Natural killer cell treated with Interleukin-12 subunit alpha and Interleukin-12 subunit beta and Interleukin-15 and Interleukin-18, amount 100 ng/mL, for 72 hours (primary cell): ENCODE measurements at places on chromosomes 2 and 18.
A peak's percentile ranks its signal among the peaks of the same experiment; 100 is the strongest.

DNA sequence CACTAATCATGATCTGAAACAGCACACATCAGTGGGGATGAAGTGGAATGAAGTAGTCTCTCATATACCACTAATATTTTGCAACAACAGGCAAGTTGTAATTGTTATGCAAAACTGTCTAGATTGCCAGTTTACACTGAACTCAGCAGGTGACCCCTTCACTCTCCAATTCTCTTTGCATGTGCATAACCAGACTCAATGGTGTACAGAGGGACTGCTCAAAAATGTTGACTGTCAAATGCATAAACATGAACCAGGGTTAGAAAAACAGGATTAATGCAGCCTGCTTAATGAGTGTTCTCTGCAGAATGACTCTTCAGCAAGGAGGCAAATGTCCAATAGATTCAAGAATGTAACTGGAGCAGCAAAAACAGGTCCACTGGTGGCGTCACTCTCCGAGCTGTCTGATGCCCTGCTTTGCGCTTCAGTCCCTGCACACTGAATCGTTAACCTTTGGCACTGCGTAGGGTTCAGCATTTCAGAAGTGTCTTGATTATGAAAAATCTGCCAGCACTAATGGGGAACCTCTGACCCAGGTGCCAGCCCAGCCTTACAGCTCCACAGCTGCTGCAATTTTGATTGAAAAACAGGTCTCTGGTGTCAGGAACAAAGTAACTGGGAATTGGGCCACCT is 209.3 kb downstream of the TDRD15 start:
- no peak for DNase-seq

- no peak for DNase-seq
Measured at GRCh38 chr2:164785457-164785856, 56.2 kb downstream of the COBLL1 start.

DNA sequence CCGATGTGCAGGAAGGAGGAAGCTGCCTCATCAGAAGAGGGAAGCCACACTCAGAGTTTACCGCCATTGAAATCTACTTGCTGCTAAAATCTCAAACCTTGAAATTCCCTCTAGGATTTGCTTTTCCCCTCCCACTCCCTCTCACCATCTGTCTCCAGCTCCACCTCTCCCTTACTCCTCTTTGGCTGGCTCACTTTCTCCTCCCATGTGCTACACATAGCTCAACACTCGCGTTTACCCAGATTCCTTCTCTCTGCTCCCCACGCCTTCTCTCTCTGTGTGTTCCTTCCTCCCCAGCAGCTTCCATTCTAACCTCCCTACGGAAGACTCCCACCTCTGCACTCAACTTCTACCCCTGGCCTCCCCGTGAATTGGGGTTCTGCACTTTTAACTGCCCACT is 143.1 kb downstream of the DNER start:
- no peak for DNase-seq

GRCh38 chr2:74415762-74416395 is 5.5 kb downstream of the C2orf81 start:
- no peak for DNase-seq

- no peak for DNase-seq
Measured at GRCh38 chr2:166017208-166017607, 63.6 kb upstream of the TTC21B start.

DNA sequence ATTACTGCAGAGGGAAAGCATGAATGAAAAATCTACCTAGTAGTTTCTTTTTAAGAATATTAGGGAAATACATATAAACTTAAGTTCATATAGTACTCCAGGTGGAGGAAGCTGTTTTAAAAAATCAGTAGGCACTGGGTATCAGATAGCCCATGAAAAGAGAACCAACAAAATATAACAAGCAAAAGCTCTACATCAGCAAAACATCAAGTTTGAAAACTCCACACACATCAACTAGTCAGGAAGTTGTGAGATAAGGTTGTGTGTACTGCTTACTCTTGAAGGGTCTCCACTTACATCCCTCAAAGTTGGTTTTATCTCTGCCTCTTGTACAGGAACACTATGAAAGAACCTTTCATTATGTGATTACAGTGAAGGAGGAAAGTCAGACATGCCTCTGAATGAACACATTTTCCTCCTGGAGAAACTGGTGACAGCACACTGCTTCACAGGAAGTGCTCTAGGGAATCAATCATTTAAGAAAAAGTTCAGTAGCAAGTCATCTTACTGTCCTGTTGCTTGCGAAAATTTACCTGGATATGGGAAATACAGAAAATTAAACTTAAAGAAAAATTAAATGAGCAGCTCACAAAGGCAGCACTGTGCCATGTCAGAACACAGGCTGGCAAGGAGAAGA is 57.7 kb downstream of the THADA start:
- DNase-seq = no peak

DNA sequence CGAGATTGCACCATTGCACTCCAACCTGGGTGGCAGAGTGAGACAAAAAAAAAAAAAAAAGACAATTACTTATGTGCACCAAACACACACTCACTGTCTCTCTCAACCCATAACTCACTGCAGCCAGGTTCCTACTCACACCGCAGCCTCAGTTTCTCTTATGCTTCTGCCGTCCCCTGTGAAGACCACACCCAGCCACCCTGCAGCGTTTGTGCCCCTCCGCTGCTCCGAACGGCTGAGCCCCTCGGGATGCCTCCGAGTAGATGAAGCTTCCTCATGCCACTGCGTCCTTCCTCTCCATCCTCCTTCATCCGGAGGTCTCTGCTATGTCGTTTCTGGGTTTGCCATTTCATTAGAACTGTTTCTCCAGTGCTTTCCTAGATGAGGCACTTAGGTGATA is 160.1 kb downstream of the TWIST2 start:
- peak; percentile 25 for DNase-seq

DNA sequence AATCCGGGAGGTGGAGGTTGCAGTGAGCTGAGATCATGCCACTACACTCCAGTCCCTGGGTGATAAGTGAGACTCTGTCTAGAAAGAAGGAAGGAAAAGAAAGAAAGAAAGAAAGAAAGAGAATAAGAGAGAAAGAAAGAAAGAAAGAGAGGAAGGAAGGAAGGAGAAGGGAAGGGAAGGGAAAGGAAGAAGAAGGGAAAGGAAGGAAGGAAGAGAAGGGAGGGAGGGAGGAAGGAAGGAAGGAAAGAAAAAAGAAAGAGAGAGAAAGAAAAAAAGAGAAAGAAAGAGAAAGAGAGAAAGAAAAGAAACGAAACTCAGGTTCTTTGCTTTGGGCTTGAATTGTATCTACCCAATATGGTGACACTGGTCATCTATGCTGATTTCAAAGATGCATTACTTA is 102.3 kb upstream of the GATA6 start:
- no peak for DNase-seq

GRCh38 chr2:161976917-161977316 is 97.1 kb downstream of the DPP4 start:
- no peak for DNase-seq

DNA sequence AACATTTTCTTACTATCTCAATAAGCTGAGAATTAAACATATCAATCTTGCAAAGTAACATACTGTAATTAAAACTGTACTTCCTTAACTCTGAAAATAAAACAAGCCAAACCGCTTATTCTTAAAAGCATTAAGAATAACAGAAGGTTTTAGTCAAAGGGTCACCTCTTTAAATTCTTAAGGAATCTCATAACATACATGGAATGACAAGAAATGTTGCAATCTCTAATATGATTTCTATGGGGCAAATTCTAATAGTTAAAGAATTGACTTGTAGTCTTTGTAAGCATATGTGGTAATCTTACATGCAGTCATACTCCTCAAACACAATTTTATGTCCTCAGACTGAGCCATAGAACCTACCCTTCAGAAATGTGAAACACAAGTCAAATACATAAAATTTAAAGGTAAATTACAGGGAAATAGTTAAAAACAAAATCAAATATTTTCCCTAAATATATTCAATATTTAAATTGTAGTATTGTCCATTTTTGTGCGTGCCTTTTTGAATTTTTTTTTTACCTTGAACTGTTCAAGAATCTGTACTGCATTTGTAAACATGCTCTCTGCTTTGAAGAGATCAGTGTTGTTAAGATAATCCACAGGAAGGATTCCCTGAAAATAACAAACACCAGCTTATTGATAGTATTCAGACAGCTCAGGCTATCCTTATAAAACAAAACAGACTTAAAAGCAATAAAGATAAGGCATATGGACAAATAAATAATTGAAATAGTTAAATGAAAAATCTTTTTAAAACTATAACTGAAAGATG is 48.2 kb downstream of the PIGN start:
- no peak for DNase-seq

GRCh38 chr2:26527726-26528585 is 50.0 kb upstream of the OTOF start:
- no peak for DNase-seq

GRCh38 chr2:230414302-230414701 is 1.7 kb upstream of the SP100 start:
- DNase-seq = no peak
